Fibroblast of skin of back (primary cell): ENCODE measurements at places on chromosomes 12 and 14.

DNA sequence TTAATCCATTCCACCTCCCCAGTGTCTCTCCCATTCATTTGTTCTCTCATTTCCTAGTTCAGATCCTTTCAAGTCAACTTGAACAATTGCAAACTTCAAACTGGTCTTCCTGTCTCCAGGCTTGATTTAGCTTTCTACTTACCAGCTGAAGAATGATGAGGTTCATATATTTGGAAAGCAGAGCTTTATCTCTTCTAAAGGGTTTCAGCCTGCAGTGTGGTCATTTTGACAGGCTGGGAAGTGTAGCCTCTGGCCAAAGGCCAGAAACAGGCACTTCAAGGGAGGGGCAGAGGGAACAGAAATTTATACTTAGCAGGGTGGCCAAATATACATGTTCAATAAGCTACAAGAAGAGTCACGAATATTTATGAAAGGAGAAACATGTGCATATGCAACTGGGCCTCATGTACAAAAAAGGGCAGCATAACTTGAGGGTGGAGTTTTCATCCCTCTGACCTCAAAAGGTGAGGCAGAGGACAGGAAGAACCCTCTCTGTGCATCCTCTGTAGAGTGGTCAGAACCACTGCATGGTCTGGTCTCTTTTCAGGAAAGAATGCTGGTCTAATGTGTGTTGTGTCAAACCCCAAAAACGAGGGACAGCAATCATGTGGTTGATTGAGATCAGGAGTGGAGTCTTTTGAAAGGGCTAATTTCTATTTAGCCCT is 34.0 kb upstream of the HECTD1 start:
- DNase-seq: peak; percentile 2

DNA sequence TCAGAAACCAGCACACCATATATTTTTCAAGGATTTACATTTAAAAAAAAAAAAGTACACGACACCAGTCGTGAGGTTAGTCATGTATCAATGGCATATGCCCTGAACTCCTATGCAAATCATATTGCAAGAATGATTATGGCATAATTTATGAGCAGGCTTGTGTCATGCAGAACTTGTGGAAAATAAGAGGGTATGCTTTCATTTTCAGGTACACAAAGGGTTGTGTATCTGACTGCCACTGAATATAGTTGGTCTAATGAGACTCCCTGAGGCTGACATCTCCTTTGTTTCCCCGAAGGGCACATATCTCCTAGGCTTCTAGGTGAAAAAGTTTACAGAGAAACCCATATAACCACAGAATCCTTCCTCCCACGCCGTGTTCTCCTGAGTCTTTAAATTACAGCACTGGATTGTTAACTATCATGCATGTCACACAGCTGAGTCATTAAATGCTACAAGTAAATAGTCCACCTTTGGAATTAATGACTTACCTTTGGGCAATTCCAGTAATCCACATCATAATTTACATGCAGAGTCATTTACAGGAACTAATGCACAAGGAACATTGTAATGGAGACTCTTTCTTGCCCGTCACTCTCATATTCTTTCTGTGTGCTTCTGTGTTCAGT is 356.7 kb upstream of the DIO2 start:
- DNase-seq: peak; percentile 5

DNA sequence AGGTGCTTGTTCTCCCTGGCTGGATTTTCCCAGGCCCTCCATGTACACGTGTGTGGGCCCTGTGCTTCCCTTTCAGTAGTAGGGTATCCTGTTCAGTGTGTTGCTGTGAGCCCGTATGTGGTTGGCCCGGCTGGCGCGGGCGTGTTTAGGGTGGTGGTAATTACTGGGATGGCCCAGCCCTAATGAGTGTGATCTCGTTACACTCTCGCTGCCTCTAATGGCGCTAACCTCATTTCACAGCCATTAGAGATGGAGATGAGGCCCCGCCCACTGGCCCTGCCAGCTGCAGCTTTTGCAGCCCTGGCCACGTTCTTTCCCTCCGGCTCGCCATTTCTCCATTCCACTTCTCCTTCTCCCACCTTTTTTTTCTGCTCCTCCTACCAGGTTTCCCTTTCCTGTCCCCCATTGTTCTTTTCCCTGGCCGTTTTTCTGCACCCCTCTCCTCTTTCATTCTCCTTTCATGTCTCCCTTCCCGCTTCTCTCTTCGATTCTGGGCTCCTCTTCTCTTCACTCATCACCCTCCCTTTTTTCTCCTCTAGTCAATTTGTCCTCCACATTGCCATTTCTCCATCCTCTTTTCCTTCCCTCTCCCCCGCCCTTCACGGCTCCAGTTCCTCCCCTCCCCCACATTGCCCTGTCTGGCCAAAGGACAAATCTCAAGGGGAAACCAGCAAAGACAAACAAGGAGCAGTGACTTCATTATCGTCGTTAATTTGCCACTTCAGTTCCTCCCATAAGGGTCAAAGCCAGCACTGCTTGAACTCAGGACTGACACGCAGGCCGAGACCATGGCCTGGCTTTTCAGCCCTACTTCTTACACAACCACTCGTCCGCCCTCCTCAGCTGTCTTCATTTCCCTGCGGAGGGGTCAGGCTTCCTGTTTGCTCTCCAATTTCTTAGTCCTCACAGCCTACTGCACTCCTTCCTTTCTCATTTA is 6.8 kb downstream of the ZFHX2 start:
- no peak for DNase-seq

DNA sequence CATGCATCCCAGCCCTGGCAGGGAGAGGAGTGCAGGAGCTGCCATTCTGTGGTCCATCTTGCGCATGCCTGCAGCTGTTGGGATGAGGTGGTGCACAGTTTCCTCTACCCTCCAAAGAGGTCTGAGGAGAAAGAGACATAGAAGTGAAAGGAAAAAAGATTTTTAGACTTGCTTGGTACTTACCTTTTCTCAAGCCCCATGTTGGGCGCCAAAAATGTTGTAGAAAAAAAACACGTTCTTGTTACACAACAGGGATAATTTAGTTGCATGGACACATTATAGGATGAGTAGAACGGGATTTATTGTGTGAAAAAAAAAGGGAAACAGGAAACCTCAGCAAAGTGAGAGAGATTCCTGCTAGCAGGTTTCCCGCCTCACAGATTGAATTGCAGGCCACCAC is 244.4 kb upstream of the GARIN2 start:
- peak; percentile 57 for DNase-seq

- DNase-seq: peak; percentile 57
Observed at GRCh38 chr12:90234472-90234871, 525.8 kb upstream of the ATP2B1 start.

DNA sequence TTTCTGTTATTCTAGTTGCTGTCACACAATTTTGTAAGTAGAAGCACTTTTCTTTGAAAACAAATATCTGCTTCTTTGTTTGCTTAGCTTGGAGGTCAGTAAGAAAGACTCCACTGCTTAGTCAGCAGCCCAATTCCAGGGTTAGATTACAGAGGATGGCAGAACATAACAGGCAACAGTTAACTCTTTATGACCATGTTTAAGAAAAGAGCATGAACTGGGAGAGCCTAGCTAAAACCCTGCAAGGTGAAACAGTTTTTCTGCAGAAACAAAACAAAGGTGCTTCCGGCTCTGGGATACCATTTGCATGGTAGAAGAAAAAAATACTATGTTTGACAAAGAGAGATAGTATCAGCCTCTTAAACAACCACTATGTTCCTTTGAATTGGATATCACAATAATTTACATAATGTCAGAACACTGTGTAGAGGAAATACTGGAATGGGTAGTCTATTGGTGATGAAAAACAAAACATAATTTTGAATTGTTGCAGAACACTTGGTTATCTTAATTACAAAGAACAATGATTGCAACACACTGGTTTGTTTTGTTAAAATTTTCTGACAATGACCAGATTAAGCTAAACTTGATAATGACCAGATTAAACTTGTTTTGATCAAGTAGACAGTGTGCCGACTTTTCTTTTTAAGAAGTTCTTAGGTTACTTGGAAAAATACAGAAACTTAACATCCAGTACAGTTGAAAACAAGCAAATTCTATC is 22.4 kb upstream of the PPM1H start:
- DNase-seq: peak; percentile 13

GRCh38 chr12:103312742-103313354 is 182.9 kb downstream of the C12orf42 start:
- DNase-seq: no peak

- no peak for DNase-seq
Observed at GRCh38 chr12:124160097-124160756, 134.7 kb upstream of the RFLNA start.

GRCh38 chr14:104865081-104865630 is at the start of gene CEP170B:
CEP170B (plus strand) TSS chr14:104865268; CDS start chr14:104868451, 3,183 bp downstream.
- DNase-seq: peak; percentile 43

GRCh38 chr12:91191513-91192111 is 9.0 kb upstream of the DCN start:
- DNase-seq: no peak

- DNase-seq: no peak
Observed at GRCh38 chr12:57553343-57554202, 3.7 kb downstream of the KIF5A start.

DNA sequence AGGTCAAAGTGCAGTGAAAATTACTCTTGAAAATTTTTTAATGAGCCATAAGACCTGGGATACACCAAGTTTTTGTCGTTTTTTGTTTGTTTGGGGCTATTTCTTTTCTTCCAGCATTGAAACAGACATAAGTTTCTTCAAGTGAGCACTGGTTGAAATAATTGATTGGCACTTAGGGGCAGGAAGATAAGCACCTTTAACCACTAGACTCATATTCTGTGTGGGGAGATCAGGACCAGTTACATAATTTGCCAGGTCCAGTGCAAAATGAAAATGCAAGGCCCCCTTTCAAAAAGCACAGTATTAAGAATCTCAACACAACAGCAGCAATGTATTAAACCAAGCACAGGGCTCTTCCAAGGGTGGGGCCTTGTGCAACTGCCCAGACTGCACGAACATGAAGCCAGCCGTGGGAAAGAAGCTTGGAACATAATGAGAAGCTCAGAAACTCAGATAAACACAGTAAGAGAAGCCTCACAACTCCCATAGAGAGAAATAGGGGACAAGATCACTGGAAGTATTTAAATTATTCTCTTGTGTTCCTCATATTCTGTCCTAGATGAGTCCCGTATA is 3.2 kb upstream of the TCP11L2 start:
- peak; percentile 49 for DNase-seq

GRCh38 chr12:93916402-93916801 is 232.0 kb upstream of the PLXNC1 start:
- no peak for DNase-seq

- DNase-seq: peak; percentile 73
Observed at GRCh38 chr14:22400655-22401259, 188.3 kb downstream of the DAD1 start.

GRCh38 chr12:132159555-132160003 is 15.3 kb downstream of the NOC4L start:
- no peak for DNase-seq

GRCh38 chr12:49706351-49707127 is 666 bp downstream of the FMNL3 start:
- DNase-seq: peak; percentile 48

GRCh38 chr12:56634837-56635791 is 5.0 kb upstream of the BAZ2A start:
- peak; percentile 87 for DNase-seq

GRCh38 chr12:88994537-88994936 is 357.8 kb downstream of the DUSP6 start:
- DNase-seq: peak; percentile 26

- no peak for DNase-seq
Observed at GRCh38 chr12:117033382-117034221, 65.6 kb downstream of the TESC start.

- no peak for DNase-seq
Observed at GRCh38 chr14:99615497-99616157, 11.6 kb upstream of the CCDC85C start.

GRCh38 chr12:3256103-3256631 is 179.0 kb downstream of the TSPAN9 start:
- DNase-seq: no peak

GRCh38 chr12:7064516-7064915 is 4.0 kb downstream of the C1S start:
- DNase-seq: no peak

GRCh38 chr12:112841906-112842305 is 50.4 kb downstream of the RPH3A start:
- peak; percentile 86 for DNase-seq

GRCh38 chr12:92457458-92458180 is 245.2 kb upstream of the PLEKHG7 start:
- no peak for DNase-seq

GRCh38 chr14:43039881-43040280 is 1433.2 kb downstream of the LRFN5 start:
- no peak for DNase-seq

- DNase-seq: no peak
Observed at GRCh38 chr14:102768223-102769048, 8.8 kb upstream of the TRAF3 start.
